GDM1 (cell line): ENCODE measurements at places on chromosomes 4 and X.

DNA sequence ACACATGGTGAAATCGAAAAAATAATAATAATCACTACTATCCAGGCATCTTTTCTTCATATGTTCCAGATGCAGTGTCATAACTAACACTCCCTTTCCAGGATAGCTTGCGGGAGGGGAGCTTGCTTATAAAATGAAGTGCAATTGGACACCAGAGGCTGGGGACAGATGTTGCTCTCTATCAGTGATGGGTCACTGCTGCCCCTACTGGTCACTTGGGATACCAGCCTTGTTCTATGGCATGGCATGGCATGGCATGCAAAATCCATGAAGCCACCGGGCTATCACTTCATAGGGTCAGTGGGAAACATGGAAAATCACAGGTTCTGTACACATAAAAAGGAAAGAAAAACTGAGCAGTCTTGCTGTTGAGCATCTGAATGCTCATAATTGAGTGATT lies 168.1 kb downstream of the GLRA2 start:
- no peak for DNase-seq

DNA sequence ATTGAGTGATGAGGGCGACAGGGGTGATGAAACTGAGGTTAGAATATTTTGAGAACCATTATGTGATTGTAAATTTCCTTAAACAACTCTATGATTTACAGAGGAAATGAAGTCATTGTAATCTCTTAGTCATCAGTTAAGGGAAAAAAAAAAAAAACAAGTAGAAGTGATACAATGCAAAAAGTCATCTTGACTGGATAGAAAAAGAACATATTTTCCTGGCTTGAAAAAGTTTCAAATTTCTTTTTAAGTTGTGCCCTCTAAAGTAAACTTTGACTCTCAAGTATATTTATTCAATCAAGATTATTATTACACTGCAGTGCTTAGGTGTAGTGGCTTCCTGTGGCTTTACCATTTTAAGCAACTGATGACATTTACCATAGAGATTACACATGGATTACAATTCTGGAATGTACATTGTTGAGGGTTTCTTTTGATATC lies 40.6 kb downstream of the GABRB1 start:
- DNase-seq = no peak

GRCh38 chrX:1244164-1245076 lies 24.2 kb upstream of the CSF2RA start:
- DNase-seq = peak; percentile 39

- DNase-seq = no peak
Measured at GRCh38 chr4:120731561-120731960, 191.0 kb downstream of the PRDM5 start.
